Caudate nucleus (tissue), 63 donors: ENCODE measurements at places on chromosomes 11 and 22.

- DNase-seq, result no peak
Observed at GRCh38 chr11:127631974-127632373, 631.4 kb upstream of the KIRREL3 start.

DNA sequence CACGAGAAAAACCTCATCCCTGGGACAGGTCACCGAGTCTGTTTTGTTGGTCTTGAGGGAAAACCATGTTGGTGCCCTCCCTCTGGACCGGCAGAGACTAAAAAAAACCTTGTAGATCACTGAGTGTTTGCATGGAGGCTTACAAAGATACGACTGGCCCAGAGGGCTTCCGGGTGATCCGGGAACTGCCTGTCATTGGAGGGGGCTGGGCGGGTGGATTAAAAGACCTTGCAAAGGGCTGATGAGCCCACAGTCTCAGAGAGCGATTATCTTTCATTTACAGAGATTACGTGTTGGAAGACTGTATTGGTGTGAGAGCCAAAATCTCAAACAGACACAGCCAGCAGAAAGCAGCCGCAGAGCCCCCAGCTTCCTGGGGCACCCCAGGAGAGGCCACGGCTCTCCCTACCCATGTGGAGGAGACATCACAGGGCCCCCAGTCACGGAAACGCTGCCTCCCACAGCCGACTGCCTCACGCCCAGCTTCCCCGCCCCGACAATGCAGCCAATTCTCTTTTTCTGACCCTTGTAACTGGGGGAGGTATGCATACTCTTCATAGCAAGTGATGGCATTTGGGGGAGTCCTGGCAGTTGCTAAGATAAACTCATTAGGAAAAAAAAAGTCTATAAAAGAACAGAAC, 426.4 kb downstream of the CTTN start:
- no peak for DNase-seq

- DNase-seq, result no peak
Observed at GRCh38 chr11:33552756-33553155, 147.9 kb downstream of the C11orf91 start.

- no peak for DNase-seq
Observed at GRCh38 chr11:23684701-23685100, 812.2 kb upstream of the LUZP2 start.

- no peak for DNase-seq
Observed at GRCh38 chr11:103987629-103988594, 48.5 kb upstream of the DDI1 start.

DNA sequence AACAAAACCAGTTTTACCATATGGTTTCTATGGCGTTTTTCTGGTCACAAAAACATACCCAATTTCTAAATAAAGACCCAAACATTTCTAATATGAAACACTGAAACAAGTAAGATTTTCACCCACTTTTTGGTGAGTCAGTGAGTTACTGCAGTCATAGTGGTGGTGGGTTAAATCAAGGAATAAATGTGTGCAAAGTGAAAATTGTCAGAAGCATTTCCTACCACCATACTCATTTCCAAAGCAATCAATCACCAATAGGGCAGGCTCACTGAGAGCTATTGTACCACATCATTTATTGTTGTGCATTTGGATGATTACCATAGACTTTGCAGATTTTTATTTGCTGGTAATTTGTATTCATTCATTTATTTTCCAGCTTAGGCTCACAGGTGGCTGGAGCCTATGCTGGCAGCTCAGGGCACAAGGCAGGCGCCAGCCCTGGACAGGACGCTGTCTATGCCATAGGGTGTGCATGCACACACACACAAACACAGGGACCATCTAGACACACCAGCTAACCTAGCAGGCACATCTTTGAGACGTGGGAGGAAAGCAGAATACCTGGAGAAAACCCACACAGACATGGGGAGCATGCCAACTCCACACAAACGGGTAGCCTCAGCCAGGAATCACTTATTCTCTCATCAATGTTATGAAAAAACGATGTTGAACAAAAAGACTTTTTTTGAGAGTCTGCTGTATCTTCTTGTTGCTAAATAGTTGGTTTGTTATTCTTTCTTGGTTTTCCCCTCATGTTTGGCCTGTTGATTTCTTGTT, 5.1 kb downstream of the FAM118B start:
- peak; percentile 9 for DNase-seq

DNA sequence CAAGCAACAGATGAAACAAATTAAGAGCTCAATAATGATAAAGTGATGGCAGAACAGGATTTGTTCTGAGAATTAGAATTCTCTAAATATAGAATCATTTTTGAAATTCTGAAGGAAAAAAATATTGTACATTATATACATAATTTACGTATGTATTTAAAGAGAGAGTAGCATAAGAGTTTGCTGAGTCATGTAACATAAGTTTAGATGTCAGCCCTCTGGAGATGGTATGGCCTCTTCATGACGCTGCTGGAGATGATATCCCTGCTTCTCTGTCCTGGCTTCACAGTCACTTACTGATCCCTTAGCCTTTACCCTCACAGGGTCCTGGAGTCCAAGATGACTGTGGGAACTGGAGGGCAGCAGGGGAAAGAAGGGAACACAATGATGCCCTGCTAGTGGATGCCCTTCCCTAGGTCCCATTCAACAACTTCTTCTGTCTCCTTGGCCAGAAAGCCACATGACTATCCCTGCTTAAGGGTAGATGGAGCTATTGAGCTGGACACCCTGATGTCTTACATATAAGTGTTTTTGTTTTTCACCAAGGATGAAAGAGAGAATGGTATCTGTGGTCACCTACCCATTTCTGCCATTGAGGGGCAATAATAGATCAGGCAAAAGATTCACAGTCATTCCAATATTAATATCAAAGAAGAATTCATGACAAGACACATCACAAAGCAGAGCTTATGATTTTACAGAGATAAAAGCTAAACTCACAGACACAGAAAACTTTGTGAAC, 753.1 kb downstream of the TBC1D22A start:
- DNase-seq, result no peak

- no peak for DNase-seq
Observed at GRCh38 chr22:43293655-43294392, 49.3 kb downstream of the SCUBE1 start.

DNA sequence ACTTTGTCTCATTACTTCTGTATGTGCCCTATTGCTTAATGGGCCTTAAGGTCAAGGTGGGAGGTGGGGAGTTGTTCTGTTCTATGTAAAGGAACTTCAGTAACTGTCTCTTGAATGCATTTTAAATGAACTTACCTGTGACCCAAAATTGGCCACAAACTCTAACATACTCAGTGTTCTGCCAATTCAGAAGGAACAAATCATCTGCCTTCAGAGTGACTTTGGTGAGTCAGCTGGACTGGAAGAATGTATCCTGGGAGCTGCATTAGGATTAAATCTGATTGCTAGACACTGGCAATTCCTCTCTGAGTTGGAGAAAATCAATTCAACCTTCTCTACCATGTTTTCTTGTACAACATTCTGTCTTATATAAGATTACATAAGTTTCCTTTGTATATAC, 1104.8 kb downstream of the DLG2 start:
- no peak for DNase-seq

- DNase-seq, result no peak
Observed at GRCh38 chr11:83793310-83793709, 507.1 kb upstream of the CCDC90B start.

- DNase-seq, result no peak
Observed at GRCh38 chr11:22459048-22459447, 120.9 kb downstream of the SLC17A6 start.

- no peak for DNase-seq
Observed at GRCh38 chr22:19035474-19036228, 86.6 kb downstream of the DGCR2 start.

- no peak for DNase-seq
Observed at GRCh38 chr22:36790648-36791047, 14.7 kb upstream of the IFT27 start.

DNA sequence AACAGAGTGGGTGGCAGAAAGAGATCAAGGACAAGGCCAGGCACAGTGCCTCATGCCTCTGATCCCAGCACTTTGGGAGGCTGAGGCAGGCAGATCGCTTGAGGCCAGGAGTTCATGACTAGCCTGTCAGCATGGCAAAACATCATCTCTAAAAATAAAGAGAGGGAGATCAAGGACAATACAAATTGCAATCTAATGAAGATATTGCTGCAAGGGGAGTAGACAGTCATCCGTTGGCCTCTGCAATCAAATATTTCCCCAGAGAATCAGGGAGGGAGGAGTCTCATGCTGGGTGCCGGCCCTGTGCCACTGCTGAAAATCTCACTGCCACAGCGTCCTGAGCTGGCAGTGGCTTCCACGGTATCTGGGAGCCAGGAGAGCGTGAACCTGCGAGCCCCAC, 19.4 kb upstream of the IL17RA start:
- no peak for DNase-seq

- no peak for DNase-seq
Observed at GRCh38 chr22:26751217-26751616, 93.8 kb downstream of the MIAT start.

- no peak for DNase-seq
Observed at GRCh38 chr11:91608677-91609076, 615.9 kb upstream of the FAT3 start.
